ENCODE measurements at places on chromosomes 3 and 15. TPM values are rescaled to one million over a fixed set of nuclear protein-coding genes. Genes with fewer than 3 reads are reported as not detected.

The SMAD6 gene
- not detected for polyA plus RNA-seq

The GCSAM gene
- polyA plus RNA-seq, result 25.3 TPM

The RARRES1 gene
- not detected for polyA plus RNA-seq

The MKRN2OS gene
- polyA plus RNA-seq, result not detected

The KATNBL1 gene
- polyA plus RNA-seq, result 24.6 TPM

The ISLR gene
- not detected for polyA plus RNA-seq

The LRRK1 gene
- not detected for polyA plus RNA-seq

The ALPK3 gene
- not detected for polyA plus RNA-seq

The FAM107A gene
- polyA plus RNA-seq, result not detected

The TMEM266 gene
- not detected for polyA plus RNA-seq

The GOLGA8S gene
- not detected for polyA plus RNA-seq

DNA sequence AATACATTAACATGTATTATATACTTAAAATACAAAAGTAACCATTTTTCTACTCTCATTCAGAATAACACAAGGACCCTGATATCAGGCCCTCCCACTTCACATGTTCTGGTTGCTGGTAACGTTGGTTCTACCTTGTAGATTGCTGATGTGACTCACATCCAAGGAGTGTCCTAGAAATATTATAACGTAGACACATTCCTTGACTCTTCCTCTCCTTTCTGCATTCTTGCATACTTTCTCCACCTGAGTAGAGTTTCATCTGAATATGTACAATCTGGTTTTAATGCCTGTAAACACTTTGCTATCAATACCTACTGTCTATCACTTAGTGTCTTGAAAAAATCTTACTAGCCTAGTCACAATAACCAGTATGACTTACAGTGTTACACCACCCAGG, 35.0 kb upstream of the NEDD4 start:
- no peak for DNase-seq

DNA sequence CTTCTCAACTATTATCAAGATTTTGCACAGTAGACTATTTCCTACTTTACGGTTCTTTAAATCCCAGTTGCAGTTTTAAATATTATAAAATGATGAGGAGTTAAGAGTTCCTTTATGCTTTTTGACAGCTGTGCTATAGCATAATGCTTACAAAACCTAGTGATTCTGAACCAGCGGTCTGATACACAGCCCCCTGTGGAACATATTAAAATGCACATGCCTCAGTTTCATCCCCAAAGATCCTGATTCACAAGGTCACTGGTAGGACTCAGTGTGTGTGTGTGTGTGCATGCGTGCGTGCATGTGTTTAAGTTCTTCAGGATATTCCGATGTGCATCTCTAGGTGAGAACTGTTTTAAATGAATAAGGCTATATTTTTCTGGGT, 330.1 kb upstream of the TPM1 start:
- DNase-seq, result no peak

GRCh38 chr3:184426691-184427141, 46.9 kb downstream of the CHRD start:
- no peak for DNase-seq

DNA sequence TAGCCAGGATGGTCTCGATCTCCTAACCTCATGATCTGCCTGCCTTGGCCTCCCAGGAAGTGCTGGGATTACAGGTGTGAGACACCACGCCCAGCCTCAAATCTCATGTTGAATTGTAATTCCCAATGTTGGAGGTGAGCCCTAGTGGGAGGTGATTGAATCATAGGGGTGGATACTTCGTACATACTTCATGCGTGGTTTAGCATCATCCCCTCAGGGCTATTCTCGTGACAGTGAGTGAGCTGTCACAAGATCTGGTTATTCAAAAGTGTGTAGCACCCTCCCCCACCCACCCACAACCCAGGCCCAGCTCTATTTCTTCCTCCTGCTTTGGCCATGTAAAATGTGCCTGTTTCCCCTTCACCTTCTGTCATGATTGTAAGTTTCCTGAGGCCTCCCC, 236.9 kb upstream of the IL12A start:
- no peak for DNase-seq

GRCh38 chr3:128560768-128561167, 67.8 kb upstream of the GATA2 start:
- DNase-seq, result no peak

- DNase-seq, result no peak
These were observed 28.5 kb upstream of the CFAP161 start for GRCh38 chr15:81105545-81105944.

DNA sequence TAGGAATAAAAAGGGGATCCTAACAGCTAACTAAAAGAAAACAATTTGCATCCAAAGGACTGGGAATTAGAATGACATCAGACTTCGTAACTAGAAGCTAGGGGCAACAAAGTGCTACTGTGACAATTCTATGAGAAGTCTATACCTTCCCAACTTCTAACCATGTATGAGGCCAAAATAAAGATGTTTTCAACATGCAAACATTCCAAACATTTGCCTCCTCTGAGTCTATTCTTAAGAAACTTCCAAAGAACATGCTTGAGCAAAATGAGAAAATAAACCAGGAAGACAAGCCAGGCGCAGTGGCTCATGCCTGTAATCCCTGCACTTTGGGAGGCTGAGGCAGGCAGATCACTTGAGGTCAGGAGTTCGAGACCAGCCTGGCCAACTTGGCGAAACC, 13.1 kb upstream of the RNF7 start:
- no peak for DNase-seq

GRCh38 chr3:31314258-31314657, 218.5 kb upstream of the STT3B start:
- no peak for DNase-seq

GRCh38 chr15:53378096-53378800, 381.2 kb downstream of the WDR72 start:
- no peak for DNase-seq

DNA sequence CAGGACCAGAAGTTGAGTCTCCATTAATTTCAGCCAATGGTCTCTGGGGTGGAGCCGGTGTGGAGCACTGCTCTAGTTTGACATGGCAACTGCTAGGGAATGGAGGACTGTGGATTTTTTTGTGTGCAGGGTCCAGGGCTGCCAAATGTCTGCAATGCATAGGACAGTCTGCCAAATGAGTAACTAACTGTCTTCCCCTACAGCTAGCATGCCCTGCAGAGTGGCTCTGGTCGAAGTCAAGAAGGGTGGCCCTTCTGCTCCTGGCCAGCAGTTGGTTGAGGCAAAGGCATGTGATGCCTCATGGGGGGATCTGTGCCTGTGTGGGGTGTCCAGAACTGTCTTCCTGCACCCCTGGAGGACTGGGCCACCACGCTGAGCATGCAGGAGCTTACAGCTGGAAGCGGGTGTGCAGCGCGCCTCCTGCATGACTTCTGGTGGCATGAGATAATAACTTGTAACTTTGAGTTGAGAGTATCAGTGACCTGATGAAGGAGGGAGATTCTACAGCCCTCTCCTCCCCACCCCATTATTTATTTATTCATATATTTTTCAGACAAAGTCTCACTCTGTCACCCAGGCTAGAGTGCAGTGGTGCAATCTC, 4.6 kb downstream of the TPRA1 start:
- no peak for DNase-seq

DNA sequence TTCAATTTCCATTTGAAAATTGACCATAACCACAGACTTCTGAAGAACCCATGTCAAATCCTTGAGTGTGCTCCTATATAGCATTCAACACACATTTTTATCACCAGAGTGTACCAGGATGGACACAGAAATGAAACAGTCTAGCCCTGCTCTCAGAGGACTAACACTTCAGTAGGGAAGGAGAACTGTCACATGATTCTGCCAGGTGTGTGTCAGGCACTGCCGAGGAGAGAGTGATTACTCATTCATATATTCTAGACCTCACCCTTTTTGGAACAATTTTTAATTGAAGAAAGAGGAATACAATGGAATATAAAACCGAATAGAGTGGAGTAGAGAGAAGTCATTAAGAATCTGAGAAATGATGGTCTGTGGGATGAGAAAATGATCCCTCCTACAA, 125.8 kb downstream of the ERC2 start:
- DNase-seq, result no peak

GRCh38 chr3:70090322-70090913, 90.9 kb downstream of the SAMMSON start:
- DNase-seq, result no peak

- DNase-seq, result no peak
These were observed 24.5 kb downstream of the KCNMB2 start for GRCh38 chr3:178560759-178561158.

DNA sequence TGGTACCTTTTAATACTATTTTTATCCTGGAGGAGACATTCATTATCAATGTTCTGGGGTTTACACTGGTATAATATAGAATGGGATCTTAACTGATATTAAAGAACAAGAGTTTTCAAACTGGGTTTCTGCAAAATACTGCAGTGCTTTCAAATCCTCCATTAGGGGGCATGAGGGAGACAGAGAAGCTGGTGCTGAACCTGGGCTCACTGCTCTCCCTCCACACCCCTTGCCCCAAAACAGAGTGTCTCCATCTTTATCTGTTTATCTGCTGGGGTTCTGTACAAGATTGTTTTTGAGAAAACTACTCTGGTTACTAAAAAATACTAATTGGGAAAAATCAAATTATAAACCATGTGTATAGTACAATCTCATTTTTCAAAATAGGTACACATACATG, 41.7 kb downstream of the CADPS start:
- DNase-seq, result no peak

GRCh38 chr3:498487-498886, 301.9 kb downstream of the CHL1 start:
- no peak for DNase-seq

GRCh38 chr3:157926822-157927221, 179.4 kb downstream of the SHOX2 start:
- DNase-seq, result no peak

DNA sequence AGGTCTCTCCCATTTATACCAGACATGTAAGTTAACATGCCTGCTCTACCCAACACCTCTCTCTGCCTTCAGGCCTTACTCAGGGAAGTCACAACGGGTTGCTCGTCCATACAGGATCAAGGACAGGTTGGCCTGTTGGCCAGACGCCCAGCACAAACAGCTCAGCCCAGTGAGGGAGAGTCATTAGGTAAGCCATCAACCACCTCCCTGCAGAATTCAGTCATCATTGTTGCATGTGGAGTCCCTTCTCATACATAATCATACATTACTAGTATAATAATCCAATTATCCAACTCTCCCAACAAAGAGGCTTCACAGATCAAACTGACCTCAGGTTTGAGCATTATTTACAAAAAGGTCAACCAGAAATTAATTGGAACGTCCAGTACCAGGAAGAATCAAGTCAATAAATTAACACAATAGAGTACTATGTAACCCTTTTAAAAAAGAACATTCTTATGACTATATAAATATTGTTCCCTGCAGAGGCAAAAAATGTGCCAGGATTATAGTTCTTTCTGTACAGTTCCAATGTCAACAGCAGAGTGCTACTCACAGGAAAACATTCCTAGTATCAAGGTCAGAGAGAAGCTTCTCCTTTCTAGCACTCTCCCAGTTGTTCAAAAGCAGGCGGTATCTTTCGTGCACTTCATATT, 33.2 kb downstream of the HOMER2 start:
- no peak for DNase-seq

GRCh38 chr3:155739154-155739553, 5.7 kb downstream of the PLCH1 start:
- no peak for DNase-seq

DNA sequence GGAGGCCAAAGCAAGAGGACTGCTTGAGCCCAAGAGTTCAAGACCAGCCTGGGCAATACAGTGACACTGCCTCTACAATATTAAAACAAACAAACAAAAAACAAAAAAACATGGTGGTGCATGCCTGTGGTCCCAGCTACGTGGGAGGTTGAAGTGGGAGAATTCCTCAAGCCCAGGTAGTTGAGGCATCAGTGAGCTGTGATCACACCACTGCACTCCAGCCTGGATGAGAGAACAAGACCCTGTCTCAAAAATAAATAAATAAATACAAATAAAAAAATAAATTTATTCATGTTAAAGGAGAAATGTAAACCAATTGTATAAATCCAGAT, 200.6 kb downstream of the BCHE start:
- no peak for DNase-seq

DNA sequence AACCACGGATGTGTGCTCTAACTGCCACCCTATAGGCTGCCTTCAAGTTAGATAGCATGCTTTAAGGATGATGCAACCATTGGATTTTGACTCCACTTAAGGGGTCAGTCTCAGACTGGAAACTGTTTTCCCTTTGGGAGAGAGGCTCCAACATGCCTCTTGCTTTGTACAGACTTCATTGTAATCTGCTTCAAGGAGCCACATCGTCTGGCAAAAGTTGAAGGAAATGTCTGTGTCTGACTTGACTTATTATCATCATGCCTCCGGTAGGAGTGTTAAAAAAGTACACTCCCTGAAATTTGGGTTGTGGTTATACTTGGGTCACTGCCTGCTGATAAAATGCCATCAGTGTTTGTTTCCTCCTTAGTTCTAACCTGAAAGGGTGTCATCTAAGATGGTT, 245.4 kb upstream of the CDIN1 start:
- no peak for DNase-seq

DNA sequence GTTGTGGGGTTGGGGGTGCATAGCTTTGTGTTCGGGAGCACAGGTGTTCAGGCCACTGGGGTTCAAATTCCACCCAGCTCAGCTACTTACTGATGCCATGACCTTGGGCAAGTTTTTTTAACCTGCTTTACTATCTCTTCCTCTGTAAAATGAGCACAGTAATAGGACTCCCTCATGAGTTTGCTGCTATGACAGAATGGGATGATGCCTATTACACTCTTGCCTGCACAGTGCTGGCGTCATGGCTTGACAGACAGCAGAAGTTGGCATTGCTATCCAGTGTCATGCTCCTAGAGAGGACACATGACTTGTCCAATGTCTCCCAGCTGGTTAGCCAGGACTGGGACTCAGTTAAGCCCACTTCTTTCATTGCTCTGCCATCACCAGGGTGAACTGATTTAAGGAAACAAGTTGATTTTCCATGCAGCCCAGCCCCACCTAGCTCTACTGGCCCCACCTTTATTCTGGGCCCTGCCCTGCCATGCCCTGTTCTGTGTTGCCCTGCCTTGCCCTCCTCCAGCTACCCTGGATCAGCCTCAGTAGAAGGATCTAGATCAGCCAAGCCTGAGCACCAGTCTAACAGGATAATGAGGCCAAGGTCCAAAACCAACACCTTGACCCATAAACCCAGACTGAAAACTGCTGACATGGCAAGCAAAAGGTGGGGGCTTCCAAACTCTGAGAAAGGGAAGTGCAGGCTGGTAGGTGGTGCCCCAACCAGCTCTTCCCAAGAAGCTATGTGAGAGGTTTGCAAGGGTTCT, 155.8 kb upstream of the ATP11B start:
- no peak for DNase-seq

GRCh38 chr3:115127208-115127607, 19.9 kb downstream of the ZBTB20 start:
- DNase-seq, result no peak

DNA sequence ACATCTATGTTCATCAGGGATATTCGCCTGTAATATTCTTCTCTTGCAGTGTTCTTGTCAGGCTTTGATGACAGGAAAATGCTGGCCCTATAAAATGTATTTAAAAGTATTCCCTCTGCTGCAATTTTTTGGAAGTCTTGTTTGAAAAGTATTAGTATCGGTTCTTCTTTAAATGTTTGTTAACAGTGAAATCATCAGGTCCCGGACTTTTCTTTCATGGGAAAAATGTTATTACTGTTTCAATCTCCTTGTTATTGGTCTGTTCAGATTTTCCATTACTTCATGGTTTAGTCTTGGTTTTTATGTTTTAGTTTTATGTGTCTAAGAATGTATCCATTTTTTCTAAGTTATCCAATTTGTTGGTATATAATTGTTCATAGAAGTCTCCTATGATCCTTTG, 225.6 kb downstream of the RBMS3 start:
- DNase-seq, result no peak
